Inflammatory macrophage treated with lipopolysaccharide for 1 hour (primary cell): ENCODE measurements at places on chromosomes 3 and 15.

GRCh38 chr3:44106756-44107155, 134.9 kb upstream of the TOPAZ1 start:
- DNase-seq, result no peak

DNA sequence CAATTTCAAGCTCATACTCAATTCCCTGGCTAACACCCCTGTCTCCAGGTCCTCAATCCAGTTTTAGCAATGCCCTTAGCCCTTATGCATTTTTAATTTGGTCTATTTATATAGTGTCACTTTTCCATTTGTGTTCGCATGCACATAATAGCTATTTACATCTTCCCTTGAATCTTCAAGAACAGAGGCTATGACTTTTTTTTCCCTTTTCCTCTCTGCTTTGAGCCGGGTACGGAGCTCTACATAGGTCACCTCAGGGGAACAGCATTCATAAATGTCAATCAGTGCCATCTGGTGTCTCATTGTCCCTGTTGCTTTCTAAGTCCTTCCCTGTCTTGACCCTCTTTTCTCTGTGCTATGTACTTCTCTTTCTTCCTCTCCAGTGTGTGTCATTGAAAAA, 26.5 kb upstream of the ACTC1 start:
- no peak for DNase-seq

GRCh38 chr15:38896647-38897046, 332.0 kb upstream of the RASGRP1 start:
- DNase-seq, result no peak

DNA sequence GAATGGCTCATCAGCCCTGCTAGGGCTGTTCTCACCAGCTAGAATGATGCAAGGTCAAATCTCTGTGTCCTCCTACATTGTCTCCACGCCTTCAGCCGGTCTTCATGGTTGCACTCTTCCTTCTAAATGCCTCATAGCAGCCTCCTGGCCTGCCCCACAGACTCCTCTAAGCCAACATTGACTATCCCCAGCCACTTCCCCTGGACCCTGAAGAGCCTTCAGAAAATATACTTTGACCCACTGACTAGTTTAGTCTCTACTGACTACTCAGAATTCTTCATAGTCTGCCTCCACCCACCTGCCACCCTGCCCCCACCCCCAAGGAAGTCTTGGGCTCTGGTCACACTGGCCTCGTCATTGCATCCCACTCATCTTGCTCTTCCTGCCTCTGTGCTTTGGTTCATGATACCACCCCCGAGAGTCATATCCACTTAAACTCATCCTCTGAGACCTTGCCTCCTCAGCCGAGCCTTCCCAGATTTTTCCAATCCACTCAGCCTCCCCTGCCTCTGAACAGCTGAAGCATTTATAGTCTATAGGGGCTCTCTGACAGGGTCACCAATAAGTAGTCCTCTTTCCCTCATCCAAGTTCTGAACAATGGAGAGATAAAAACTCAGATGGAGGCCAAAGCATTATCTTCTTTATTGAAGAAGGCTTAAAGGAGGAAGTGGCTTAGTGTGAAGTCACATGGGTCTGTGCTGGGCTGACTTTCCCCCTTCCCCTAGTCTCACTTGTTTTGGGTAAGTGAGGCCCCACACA, 9.5 kb upstream of the DOCK3 start:
- peak; percentile 63 for DNase-seq

- DNase-seq, result no peak
Measured at GRCh38 chr3:155190691-155191090, 102.8 kb downstream of the STRIT1 start.

- no peak for DNase-seq
Measured at GRCh38 chr3:73801444-73801843, 176.7 kb upstream of the PDZRN3 start.

DNA sequence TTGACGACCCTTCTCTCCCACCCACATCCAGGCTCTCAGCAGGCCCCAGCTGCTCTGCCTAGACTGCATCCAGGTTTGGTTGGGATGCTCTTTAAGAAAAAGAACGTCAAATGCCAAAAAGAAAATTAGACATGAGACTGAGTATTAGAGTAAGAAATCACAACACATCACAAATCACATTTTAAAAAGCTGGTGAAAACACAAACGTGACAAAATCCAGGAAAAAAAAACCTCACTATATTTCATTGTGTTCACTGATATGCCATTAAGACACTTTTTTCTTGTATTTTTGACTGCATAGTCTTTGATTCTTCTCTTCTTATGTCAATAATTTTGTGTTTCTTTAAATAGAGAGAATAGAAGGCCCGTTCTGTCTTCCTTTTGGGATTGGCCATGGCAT, 243.7 kb downstream of the TLE3 start:
- no peak for DNase-seq
